Body of pancreas (tissue), 4 donors: ENCODE measurements at places on chromosomes 1 and 21. TPM values are rescaled to one million over a fixed set of nuclear protein-coding genes. Genes with fewer than 3 reads are reported as not detected.

- DNase-seq, result no peak
These were observed 440.9 kb upstream of the LRRC7 start for GRCh38 chr1:69126796-69127195.

DNA sequence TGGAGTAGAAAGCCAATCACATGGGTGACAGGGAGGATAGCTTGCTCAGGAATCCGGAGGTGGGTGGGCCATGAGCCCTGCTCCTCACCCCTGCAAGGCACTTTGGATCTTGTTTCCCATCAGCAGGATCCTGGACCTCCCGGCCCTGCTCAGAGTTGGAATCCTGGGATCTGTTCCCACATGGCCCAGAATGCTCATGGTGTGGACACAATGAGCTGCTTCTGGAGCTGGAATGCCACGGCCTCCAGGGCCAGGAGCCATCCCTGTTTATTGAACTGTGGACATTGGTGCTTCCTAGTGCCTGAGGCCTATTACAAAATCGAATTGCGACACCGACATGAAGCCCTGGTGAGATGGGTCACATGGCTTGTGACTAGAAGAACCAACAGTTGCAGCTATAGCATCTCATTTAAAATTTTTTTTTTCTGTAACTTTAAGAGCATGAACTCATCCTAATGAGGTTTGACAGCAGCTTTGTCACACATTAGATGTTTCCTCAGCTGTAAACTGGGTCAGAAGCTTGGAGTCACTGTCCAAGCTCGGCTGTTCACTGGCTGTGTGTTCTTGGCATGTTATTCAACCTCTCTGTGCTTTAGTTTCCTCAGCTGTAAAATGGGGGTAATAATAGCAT, 40.4 kb upstream of the GOLT1A start:
- peak; percentile 67 for DNase-seq

- no peak for DNase-seq
These were observed 35.4 kb upstream of the TXLNA start for GRCh38 chr1:32144033-32144432.

DNA sequence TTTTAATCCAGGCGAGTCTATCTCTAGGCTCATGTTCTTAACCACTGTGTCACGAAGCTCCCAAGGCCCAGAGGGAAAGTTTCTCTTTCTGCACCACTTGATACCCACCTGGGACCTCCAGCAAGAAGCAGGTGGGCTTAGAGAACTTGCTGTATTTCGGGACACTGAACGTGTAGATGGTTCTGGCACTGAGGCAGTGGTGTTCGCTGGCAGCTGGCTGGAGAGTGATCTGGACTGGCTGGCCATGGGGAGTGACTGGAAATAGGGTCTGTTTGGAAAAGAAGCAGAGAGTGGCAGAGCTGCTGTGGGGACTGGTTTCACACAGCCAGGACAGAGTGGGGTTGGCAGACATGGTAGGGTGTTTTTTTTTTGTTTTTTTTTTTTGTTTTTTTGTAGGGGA, 16.4 kb upstream of the IL22RA1 start:
- no peak for DNase-seq

GRCh38 chr1:150557813-150558212, 8.6 kb downstream of the ADAMTSL4 start:
- no peak for DNase-seq

GRCh38 chr1:179707406-179707805, 35.7 kb upstream of the FAM163A start:
- no peak for DNase-seq

DNA sequence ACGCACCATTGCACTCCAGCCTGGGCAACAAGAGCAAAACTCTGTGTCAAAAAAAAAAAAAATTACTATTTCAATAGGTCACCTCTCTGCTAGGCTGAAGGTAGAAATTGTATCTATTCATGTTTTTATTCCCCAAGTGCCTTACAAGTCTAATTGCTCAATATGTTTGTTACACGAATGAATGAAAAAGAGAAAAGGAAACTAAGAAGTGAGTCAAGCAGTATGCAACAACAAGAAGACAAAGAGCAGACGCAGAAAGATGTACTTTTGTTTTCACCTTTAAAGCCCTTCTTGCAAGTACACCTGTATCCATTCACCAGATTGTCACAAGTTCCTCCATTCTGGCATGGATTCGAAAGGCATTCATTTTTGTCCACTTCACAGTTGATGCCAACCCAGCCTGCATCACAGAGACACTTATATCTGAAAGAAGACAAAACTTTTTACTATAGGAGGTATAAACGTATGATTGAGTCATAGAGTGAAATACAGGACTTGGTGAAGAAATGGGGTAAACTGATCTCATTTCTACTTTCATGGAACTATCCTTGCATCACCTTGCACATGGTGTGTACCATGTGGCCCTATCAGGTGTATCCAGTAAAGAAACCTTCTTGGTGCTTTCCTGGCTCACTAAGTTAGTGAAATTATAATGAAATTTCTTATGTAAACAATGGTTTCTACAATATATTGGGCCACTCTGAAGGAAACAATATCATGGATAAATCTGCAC, 57.1 kb upstream of the ADAM30 start:
- DNase-seq, result no peak

GRCh38 chr1:209429611-209430010, 153.9 kb upstream of the CAMK1G start:
- no peak for DNase-seq

GRCh38 chr1:153598309-153599172, 14.4 kb downstream of the S100A16 start:
- DNase-seq, result no peak

DNA sequence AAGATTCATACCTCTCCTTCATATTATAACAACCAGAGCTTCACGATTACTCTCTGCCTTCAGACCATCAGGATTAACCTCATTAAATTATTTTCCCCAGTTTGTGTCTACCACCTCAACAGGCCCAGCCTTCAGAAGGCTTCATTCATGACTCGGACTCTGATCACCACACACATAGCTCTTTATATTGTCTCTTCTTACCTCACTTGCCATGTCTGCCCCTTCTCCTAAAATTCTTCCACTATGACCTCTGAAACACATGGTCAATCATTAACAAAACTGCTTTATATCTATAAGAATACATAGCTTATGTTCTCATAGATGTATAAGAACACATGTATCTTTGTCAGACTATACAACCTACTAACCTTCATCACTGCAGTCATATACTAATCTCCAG, 79.8 kb downstream of the USP1 start:
- DNase-seq, result no peak

GRCh38 chr1:193747579-193747978, 561.2 kb upstream of the B3GALT2 start:
- DNase-seq, result no peak

The PITHD1 gene
- total RNA-seq, result 31.9 TPM

The SLC22A15 gene
- total RNA-seq, result 7.9 TPM

The TP73 gene
- 0.26 TPM for total RNA-seq
